ENCODE measurements at places on chromosomes 12 and 14.
A peak's percentile ranks its signal among the peaks of the same experiment; 100 is the strongest.

- no peak for DNase-seq
Observed at GRCh38 chr12:115088328-115088994, 404.5 kb upstream of the TBX3 start.

DNA sequence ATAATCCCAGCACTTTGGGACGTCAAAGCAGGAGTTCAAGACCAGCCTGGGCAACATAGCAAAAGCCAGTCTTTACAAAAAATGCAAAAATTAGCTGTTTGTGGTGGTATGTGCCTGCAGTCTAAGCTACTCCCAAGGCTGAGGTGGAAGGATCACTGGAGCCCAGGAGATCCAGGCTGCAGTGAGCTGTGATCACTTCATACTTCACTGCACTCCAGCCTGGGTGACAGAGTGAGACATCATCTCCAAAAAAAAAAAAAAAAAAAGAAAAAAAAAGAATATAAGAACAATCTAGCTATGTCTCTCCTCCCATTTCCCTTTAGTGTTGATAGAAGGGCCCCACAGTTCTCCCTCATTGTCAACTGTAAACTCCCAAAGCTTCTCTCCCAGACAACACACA, 3.5 kb upstream of the BCAT1 start:
- no peak for DNase-seq

DNA sequence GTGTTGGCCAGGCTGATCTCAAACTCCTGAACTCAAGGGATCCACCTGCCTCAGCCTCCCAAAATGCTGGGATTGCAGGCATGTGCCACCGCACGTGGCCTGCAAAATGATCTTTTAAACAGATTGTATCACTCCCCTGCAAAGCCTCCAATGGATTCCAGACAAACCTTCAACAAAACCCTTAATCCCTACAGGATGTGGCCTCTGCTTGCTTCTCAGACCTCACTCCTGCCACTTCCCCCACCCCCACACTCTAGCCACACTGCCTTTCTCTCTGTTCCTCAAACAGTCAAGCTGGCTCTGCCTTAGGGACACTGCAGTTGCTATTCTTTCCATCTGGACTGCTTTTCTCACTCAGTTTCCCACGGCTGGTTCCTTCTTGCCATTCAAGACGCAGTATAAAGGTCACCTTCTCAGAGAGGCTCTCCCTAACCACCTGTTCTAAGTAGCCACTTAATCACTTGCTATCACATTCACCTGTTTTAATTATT, 47.3 kb upstream of the TMED10 start:
- DNase-seq = no peak

DNA sequence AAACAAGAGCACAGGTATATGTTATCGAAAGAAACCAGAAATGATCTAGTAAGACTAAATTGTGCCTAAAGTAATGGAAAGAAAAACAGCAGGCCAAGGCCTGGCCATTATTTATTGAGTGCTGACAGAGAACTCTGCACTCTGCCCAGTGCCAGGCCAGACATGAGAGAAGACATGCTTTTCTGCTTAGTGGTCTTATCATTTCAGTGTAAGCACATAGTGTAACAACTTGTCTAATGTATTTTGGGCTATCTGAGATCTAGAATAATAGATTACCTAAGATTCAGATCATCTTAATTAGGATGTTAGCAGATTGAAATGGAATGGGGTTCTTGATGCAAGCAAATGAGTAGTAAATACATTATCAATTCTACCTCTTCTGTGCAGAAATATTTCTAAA, 278.3 kb downstream of the AKAP6 start:
- no peak for DNase-seq

DNA sequence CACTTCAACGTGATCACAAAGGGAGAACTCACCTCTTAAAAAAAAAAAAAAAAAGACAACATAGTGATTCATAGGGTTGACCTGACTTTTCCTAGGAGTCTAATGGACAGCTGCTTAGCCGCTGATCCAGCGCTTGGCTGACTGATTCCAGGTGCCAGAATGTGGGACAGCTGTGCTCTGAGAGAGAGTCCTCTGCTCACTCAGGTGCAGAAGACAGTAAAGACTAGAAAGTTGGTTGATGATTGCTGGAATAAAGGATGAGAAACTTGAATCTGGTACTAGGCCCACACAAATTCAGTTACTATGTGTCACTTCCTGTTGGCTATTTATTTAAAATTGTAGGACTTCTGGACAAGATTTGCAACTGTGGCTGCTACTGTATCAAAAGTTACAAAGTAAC, 229.4 kb downstream of the CHST11 start:
- no peak for DNase-seq

DNA sequence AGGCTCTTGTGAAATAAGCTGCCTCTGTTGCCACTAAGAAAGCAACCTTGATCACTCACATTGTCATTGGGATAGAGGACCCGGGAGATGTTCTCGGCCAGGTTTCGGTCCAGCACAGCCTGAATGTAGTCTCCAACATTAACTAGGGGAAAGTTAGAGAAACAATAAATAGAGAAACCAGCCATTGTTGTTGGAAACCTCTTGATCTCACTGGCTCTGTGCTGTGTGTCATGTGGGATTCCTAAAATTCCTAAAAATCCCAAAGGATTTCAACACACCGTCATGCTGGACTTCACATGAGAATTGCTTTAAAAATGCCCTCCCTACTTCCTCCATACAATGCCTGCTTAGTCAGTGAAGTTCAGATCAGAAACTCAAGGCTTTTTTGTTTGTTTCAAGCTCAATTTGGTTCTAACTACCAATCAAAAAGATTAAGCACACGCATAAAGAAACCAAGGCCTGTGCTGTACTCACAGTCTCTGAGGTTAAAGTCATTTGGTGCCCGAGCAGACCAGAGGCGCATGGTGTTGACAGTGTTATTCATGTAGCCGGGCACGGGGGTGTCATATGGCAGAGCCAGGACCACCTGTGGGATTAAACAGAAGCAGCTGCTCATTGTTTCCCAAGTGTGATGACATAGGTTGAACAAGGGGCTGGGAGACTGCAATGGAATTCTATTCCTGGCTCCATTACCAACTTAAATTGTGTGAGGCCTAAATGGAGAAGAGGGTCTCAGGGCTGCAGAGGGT, 23.6 kb downstream of the PYGL start:
- peak; percentile 42 for DNase-seq

- no peak for DNase-seq
Observed at GRCh38 chr12:97745406-97746101, 282.9 kb downstream of the RMST start.

GRCh38 chr14:21101802-21102413, 1.0 kb downstream of the TMEM253 start:
- no peak for DNase-seq

- no peak for DNase-seq
Observed at GRCh38 chr14:89614009-89614691, 197.1 kb upstream of the FOXN3 start.

- no peak for DNase-seq
Observed at GRCh38 chr14:54440476-54440872, 700 bp downstream of the CNIH1 start.

GRCh38 chr12:103561174-103561573, 25.9 kb upstream of the STAB2 start:
- DNase-seq = no peak

GRCh38 chr12:48451372-48451771, 21.0 kb upstream of the ANP32D start:
- no peak for DNase-seq

GRCh38 chr14:69876221-69876847, 2.9 kb upstream of the SMOC1 start:
- no peak for DNase-seq

- no peak for DNase-seq
Observed at GRCh38 chr14:95407354-95407753, 87.6 kb upstream of the CLMN start.

- no peak for DNase-seq
Observed at GRCh38 chr12:6888360-6888759, 15.3 kb upstream of the SPSB2 start.

GRCh38 chr12:123064366-123064765, 83.9 kb downstream of the ARL6IP4 start:
- no peak for DNase-seq

DNA sequence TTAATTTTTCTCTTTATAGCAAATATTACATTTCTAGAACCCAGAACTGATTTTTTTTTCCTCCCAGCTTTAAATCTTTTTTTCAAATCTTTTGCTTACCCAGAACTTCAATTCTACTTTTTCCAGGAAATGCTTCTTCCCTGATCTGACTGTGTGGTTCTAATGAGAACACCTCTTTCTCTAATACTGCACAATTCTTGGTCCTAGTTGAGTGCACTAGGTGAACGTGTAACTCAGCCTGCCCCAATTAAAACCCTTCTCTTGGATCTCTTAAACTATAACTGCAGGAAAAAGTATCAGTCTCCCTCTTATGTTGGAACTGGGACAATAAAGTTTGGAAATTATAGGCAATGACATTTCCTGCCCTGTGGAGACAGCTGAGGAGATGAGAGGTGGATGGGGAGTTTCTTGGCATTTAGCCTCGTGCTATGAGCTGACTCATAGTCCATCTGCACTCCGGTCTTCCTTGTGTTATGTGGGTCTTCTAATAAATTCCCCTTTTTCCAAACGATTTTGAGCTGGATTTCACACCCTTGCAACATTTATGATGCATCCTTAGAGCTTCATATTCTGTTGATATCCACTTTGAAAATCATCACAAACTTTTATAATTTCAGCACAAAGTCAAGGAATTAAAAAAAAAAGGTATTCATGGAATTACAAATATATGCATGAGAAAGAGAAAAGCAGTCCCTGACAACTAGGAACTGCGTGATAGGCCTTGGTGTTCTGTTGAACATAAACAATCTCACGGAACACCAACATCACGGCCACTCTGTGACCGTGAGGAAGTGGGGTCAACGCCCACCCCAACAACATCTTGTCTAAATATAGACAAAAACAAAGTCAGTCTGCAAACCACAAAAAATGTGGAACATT, 52.4 kb downstream of the BRMS1L start:
- peak; percentile 93 for DNase-seq

- no peak for DNase-seq
Observed at GRCh38 chr12:115988212-115988611, 289.3 kb downstream of the MED13L start.

GRCh38 chr12:29732191-29732590, 51.6 kb downstream of the TMTC1 start:
- DNase-seq = no peak

GRCh38 chr14:32043624-32044023, 33.5 kb upstream of the ARHGAP5 start:
- no peak for DNase-seq

- no peak for DNase-seq
Observed at GRCh38 chr14:59090572-59090971, 97.9 kb upstream of the DAAM1 start.

DNA sequence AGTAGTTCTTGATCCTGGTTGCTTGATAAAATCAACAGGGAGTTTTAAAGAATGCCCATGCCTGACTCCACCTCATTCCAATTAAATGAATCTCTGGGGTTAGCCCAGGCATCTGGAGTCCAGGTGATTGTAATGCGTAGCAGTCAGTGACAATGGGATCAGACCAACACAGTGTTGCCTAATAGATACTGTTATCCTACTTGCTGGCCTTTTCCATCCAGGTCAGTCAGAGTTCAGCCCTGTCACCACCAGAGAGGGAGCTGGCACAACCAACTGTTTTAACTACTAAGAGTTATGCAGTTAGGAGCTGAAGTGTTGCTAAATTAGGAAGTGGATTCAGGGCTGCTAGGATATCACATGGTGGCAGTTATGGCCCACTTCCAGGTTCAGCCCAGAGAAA, 107.1 kb downstream of the GPR135 start:
- DNase-seq = peak; percentile 91

GRCh38 chr12:107655281-107656065, 30.1 kb upstream of the PWP1 start:
- DNase-seq = peak; percentile 14

- DNase-seq = no peak
Observed at GRCh38 chr14:52355526-52355925, 41.4 kb downstream of the PTGER2 start.

DNA sequence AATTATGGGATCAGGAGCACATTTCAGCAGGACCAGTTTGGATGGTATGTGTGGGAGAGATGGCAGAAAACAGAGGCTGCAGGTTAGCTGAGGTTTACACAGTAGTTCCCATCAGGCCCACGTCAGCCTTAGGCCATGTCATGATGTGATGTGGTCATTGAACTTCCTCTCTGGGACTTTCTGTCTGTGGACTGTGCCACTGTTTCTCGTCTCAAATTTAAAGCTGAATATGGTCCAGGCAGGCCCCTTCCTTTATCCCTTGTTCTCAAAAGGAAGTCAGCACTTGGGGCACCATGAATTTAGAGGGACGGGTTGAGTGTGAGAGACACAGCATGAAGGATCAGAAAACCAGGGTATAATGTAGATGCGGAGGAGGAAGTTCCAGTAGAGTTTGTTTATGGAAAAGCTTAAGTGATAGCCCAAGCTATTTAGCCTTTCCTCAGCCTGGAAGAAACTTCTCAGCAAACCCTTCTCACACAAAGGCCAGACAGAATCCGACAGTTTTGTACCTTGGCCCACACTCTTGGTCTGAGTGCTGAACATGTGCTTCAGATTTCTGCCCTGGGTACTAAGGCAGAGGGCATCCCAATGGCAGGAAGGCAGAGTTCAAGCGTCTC, 3.6 kb upstream of the IGFBP6 start:
- no peak for DNase-seq

DNA sequence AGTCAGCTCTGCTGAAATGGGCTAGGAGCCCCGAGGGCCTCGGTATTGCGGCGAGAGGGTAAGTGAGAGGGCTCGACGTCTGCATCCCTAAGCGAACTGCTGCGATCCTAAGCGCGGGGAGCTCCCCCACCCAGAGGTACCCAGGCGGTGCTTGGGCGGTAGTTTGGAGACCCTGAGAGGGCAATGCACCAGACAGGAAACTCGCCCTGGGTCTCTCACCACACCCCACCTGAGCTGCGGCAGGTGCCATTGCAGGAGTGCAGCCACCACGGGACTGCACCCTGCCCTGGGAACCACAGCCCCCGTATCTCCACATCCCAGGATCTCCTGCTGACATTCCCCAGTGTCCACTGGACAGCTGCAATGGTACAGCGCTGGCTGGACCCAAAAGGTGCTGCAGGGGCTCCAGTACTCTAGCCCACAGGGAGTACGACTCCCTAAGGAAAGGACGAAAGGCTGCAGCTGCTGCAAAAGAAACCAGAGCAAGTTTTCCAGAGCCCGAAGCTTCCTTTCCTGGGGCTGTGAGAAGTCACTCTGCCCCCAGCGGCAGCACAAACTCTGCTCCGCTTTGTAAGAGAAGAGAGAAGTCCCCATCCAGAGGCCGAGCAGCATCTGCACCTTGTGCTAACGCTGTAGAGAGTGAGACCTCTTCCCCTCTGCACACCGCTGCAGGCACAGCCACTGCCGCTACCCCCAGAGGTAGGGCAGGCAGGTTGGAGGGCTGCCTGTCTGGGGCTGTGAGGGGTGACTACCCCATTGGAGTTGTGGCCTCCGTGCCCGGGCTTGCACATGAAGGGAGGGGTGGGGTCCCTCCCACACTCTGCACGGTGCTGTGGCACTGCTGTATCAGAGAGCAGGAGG, 31.1 kb upstream of the MON2 start:
- DNase-seq = peak; percentile 30

DNA sequence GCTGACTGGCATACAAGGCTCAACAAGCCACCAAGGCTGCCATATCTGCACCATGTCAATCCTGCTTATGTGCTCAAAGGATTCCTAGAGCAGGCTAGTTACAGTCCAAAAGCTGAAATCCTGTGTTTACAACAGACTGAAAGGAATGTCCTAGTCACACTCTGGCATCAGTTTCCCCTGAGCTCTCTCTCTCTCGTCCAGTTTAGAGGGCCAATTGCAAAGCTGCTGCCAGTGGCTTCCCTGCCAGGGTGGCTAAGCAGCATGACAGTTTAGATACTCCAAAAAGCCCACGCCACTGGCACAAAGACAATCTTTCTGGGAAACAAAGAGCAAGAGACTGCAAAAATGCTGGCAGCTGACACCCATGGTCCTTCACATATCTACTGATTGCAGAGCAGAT, 392.1 kb downstream of the RPS29 start:
- no peak for DNase-seq

Data from HFF-Myc (cell line).